Foreskin fibroblast (primary cell): ENCODE measurements at places on chromosomes 12 and 14.

- DNase-seq = peak; percentile 82
These were observed 13.8 kb downstream of the PRPF40B start for GRCh38 chr12:49636979-49637755.

DNA sequence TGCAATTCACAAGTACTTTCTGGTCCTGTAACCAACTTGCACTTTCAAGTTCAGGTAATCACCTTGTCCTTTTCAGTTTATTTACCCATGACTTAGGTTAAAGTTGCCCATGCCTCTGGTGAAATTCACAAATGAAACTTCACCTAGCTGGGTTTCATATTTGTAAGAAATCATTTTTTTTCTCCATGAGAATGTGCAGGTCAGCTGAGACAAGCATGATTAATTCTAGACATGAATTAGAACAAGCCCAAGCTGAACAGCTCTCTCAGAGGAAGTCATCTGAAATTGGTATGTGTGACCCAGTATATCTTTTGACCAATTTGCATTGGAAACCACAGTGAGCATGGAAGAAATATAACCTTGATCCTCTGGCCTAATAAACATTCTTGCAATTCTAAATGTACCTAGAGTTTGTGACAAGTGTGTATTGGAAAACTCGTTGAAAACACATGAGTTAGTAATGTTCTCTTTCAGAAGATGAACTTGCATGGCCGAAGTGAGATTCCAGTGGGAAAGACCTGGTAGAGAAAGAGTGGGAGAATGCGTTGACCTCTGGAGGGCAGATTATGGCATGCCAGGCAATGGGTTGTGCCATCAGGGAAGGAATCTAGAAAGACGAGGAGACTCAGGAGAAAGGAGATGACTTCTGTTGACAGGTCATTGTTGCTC is 486.5 kb downstream of the ZFP36L1 start:
- no peak for DNase-seq

DNA sequence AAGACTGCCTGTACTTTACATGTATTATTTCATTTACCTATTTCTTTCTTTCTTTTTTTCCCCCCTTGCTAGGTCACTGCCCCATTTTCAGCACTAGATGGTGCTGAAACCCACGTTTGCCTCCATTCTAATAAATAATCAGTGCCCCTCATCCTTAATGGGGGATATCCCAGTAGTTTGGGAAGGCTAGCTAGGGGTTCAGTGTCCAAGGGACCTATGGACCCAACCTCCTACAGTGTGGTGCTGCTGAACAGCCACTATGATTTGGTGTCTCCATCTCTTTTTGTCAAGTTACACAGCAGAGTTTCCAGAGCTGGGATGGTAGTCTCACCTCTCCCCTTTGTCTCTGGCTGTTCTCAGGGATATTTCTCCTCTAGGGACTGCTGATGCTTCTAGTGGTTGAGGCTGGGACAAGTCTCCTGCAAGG is 6.5 kb upstream of the HCFC2 start:
- peak; percentile 65 for DNase-seq

DNA sequence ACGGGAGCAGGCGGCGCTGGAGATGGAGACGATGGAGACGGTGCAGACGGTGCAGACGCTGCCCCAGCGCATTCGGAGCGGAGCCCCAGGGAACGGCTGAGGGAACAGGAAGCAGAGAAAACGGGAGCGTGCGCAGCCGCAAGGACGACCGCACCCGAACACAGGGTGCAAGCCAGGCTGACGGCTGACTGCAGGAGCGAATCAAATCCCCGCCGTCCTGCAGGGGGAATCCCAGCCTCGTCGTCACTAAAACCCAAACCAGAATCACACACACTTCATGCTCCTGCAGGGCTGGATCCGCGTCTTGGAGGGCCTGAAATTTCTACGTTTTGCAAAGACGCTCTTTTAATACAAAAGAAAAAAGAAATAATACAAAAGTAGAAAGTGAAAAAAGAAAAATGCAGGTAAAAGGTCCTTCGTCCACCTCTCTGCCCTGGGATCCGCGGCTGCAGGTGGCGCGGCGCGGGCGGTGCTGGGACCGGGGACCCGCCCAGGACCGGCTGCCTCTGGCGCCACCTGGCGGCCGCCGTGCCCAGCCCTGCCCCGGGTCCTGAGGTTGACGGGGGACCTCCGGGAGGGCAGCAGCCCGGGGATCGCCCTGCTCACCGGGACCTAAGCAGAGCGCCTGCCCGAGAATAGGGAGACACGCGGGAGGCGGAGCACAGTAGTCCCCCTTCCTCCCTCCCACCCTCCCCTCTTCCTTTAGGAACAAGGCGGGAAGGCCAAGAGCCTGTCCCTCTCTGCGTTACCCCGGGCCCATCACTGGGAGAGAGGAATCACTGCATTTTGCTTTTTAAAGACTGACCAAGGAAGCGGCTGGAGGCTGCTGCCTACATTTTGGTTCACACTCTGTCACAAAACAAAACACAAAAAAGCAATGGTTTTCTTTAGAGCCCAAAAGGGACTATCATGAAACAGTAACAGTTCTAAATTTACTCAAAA is 20.1 kb downstream of the STX2 start:
- peak; percentile 65 for DNase-seq

- DNase-seq = no peak
These were observed 63.8 kb downstream of the FIGNL2 start for GRCh38 chr12:51784688-51785087.

DNA sequence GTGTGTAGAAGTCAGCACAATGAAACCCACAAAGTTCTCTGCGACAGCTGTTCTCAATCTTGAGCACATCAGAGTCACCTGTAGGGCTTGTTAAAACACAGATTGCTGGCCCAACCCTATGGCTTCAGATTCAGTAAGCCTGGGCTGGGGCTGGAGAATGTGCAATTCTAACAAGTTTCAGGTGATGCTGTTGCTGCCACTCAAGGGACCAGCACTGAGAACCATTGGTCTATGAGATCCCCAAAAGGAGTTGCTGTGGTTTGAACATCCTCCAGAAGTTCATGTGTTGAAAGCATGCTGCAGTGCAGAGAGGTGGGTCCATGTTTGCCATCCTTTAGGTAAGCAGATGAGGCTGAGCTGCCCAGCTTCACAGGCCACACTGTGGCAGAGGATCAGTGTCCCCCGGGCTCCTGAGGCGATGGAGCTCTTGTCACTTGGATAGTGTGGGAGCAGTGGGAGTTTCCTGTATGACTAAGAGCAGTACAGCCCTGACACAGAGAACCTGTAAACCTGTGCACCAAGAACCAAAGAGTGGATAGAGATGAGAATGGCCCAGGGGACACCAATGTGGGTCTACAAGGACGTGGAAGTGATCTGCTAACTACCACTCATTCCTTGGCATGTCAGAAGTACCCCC is 8.0 kb upstream of the RTRAF start:
- DNase-seq = no peak

GRCh38 chr14:65937079-65937959 is 524.8 kb downstream of the FUT8 start:
- DNase-seq = no peak

DNA sequence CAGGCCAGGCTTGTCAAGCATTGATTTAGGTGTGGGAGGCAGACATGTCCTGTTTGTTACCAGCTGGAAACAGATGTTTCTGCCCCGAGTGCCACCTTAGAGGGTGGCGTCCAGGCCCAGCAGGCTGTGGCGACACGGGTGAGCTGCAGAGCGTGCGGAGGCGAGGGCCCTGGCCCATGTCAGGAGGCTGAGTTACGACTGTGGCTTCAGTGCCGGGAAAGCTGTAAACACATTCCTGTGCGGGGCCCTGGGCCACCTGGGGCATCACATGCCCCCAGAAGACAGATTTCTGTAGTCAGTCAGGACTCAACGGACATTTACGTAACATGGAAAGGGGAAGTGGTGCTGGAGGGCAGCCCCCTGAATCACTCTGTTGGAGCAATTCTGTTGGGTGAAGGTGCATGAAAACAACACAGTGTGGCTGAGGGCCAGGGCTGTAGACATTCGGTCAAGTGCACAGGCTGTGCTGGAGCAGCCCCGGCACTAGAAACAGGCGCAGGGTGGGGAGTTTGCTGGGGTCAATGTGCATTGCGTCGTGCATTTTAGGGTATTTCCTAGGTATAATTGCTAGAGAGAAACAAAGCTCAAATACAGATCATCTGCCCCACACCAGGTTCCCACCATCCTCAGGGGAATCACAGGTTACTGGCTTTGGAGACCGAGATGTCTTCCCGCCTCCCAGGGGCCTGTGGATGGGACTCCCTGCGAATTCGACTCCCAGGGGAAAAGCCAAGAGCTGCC is 291.8 kb downstream of the TMEM121 start:
- no peak for DNase-seq

- peak; percentile 90 for DNase-seq
These were observed 400.5 kb downstream of the ADAMTS20 start for GRCh38 chr12:43151441-43151981.

- no peak for DNase-seq
These were observed 14.7 kb downstream of the P2RX4 start for GRCh38 chr12:121224591-121224990.

- peak; percentile 88 for DNase-seq
These were observed 482 bp upstream of the IFI27L2 start for GRCh38 chr14:94129758-94130414.

- DNase-seq = no peak
These were observed at the start of gene KRT73 for GRCh38 chr12:52618216-52618615. Gene KRT73 (minus strand): TSS chr12:52618559. CDS start chr12:52618524, 35 bp downstream.

DNA sequence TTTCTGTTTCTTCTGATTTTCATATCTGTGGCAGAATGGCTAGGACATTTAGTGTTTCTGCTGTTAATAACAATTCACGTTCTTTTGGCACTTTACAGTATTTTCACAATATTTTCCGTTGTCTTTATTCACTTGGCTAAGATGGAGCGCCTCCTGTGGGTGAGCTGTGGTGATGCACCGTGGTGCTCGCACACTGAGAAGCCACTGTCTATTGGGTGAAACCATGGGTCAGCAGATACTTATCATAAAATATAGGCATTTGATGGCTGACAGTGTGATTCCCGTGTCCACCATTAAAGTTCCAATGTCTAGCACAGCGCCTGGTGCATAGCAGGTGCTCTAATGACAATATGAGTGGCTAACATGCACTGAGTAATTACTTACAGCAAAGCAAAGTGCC is 141.8 kb downstream of the VRK1 start:
- DNase-seq = no peak

DNA sequence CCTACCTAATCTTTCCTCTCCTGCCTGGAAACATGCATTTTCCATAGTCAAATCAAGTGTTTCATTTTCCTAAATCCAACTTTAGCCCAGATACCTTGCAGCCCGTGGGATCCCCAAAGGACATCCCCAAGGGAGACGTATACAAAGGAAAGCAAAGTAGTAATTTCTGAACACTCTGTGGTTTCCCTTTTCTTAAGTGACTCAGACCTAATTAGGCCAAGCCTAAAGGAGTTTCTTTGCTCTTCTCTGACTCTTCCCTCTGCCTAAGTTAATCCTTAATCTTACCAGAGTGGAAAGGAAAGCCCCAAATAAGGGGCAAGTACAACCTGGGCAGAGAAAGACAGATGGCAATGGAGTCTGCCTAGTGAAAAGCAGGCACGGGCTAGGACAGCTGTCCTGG is 250.3 kb downstream of the SPTSSA start:
- peak; percentile 19 for DNase-seq
